LNCaP clone FGC (cell line): ENCODE measurements at places on chromosomes 12 and 14.

DNA sequence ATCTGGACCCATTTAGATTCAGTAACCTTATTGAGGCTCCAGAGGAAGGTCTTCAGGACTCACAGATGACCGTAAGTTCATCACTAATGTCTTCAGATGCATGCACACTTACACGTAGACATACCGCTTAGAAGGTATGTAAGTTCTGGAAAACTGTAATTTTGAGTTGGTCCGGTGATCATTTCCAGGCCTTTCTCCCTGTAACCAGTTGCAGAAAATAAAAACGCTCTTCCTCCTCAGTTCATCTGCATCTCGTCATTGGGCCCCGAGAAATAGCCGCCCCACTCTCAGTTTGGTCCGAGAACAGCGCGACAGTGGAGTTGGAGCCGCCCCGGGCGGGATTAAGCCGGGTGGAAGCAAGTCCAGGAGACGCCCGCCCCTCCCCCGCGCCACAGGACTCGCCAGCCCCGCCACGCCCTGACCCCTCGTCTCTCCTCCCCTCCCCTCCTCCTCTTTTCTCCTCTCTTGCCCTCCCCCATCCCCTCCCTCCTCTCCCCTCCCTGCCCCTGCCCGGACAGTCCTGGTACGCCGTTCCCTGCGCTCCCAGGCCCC is 83.7 kb downstream of the TNFAIP2 start:
- DNase-seq = no peak

DNA sequence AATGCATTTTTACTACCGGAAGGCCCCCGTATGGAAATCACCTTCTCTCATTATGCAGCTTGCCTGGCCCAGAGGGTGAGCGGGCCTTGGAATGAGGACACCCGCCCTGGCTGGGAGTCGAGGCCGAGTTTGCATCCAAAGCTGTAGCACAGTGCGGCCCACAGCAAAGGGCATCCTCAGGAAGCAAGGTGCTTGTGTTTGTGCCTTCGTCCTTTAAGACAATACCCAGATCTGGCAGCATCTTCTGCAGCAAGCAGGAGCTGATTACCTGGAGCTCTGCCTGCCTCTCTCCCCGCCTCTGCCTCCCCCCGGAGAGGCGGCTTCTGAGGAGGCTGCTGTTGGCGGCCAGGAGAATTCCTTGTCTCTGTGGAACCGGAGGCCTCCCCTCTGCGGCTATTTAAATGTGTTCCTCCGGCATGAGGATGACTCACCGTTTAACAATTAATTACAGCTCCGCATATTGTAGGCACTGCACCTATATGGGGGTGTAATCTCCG is 145.3 kb downstream of the CACNA1C start:
- DNase-seq = no peak

DNA sequence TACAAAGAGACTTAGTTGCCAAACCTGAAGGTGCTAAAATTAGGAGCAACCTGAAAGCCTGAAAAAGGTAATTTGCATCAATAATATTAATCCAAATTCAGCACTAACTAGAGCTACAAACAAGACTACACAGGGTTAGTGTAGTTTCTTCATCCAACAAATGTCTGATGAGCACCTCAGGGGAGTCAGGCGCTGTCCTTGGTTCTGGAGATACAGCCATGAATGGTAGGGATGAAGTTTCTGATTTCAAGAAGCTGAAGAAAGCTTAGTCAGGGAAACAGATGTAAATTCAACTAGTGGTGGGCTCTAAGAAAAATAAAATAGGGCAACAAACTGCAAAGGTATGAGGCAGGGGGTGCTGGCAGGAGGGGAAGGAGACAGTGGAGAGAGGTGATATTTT is 266.3 kb downstream of the GLT1D1 start:
- no peak for DNase-seq

- DNase-seq = no peak
These were observed 943.8 kb downstream of the SLC16A7 start for GRCh38 chr12:60539592-60539991.

DNA sequence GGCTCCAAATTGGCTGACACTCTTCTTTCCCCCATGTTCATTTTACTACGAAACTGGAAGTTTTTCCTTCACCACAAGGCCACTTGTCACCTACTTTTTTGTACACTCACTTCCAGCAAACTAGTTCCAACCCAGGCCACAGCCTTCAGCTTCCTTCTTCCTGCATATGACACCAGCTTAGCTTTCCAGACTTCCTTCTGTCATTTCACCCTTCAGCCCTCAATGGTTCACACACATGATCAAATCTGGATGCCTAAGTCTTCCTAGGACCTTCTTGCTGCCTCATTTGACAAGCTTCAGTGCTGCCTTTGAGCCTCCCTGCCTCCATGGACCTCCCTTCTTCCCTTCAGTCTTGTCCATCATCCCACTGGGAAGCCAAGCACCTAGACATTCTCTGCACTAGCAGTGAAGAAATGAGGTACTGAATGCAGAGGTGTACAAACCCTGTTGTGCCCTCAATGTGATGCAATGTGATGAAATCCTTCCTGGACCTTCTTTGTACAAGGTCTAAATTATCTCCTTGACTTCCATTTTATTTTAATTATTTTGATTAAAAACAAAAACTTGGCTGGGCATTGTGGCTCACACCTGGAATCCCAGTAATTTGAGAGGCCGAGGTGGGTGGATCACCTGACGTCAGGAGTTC is 4.3 kb upstream of the REC8 start:
- no peak for DNase-seq

DNA sequence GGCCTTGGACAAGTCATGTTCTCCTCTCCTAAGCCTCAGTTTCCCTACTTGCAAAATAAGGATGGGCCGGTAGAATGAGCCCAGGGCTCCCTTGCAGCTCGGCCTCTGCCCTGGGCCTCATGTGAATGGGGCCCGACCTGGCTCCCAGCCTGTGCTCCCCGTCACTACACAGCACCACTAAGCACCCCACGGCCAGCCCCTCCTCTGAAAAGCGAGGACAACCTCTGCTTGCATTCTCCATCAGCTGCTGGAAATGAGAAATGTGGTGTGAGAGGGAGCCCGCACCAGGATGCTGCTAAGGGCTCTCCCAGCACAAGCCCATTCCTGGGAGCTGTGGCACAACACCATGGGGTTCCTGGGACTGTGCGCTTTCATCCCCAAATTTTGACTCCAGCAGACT is 10.2 kb downstream of the SLC25A47 start:
- DNase-seq = no peak

DNA sequence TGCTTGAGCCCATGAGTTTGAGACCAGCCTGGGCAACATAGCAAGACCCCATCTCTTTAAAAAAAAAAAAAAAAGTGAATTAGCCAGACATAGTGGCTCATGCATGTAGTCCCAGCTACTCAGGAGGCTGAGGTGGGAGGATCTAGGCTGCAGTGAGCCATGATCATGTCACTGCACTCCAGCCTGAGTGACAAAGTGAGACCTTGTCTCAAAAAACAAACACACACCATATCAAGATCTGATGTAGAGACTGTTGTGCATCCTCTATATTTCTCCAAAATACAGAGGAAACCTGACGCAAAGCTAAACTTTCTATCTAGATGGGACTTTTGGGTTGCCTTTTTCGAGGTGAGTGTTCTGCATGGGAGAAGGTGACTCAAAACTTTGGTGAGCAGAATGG is 77.4 kb upstream of the SLC8A3 start:
- no peak for DNase-seq

- no peak for DNase-seq
These were observed 161.4 kb upstream of the ABCD2 start for GRCh38 chr12:39780913-39781446.

- DNase-seq = no peak
These were observed 10.9 kb downstream of the TNS2 start for GRCh38 chr12:53060721-53061276.

DNA sequence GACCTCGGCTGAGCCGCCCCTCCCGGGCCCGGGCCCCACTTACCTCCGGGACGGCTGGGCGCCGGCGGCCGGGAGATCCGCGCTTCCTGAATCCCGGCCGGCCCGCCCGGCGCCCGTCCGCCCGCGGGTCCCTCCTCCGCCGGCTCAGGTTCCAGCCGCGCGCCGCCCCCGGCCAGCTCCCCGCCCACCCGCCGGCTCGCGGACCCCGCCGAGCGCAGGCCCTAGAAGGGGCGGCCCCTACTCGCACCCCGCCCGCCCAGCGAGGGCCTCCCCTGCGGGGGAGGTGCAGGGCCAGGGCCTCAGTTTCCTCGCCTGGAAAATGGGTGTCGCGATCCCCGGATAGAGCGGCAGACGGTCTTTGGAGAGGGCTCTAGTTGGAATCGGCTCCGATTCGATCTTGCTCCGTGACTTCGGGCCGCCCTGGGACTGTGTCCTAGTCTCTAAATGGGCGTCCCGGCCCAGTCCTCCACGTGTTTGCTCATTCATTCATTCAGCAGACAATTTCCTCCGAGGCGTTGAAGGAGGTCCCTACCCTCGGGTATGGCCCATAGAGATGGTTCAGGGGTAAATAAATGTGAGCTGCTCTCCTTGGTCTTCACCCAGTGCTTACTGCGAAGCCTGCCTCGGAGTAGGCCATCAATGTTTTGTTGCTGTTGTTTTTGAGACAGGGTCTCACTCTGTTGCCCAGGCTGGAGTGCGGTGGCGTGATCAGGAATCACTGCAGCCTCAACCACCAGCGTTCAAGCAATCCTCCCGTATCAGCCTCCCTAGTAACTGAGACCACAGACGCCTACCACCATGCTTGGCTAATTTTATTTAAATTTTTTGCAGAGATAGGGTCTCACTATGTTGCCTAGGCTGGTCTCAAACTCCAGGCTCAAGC is at the start of gene TRPV4:
Gene TRPV4, minus strand, starts transcription at position 92 of the 883 bp plus-strand sequence. CDS start 18,602 bp downstream, outside the sequence.
- no peak for DNase-seq
